Non-pigmented ciliary epithelial cell (primary cell): ENCODE measurements at places on chromosomes 11 and 22.

DNA sequence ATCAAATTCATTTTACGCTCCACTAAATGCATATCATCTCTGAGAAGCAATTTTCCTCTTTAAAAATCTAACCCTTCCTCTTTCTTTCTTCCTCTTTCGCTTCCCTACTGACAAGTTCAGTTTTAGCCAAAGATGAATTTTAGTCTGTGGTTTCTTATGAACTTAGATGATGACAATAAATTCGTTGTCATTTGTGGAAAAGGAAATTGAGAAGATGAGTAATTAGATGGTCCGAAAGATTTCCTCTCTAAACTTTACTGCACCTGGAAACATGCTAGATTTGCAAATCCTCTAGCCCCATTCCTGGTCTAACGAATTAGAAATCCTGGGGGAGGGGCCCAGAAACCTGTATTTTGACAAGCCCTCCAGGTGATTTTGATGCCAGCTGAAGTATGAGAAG, 855.4 kb upstream of the CHORDC1 start:
- DNase-seq, result no peak

- no peak for DNase-seq
These were observed 62.6 kb downstream of the EFCAB6 start for GRCh38 chr22:43749473-43749872.

DNA sequence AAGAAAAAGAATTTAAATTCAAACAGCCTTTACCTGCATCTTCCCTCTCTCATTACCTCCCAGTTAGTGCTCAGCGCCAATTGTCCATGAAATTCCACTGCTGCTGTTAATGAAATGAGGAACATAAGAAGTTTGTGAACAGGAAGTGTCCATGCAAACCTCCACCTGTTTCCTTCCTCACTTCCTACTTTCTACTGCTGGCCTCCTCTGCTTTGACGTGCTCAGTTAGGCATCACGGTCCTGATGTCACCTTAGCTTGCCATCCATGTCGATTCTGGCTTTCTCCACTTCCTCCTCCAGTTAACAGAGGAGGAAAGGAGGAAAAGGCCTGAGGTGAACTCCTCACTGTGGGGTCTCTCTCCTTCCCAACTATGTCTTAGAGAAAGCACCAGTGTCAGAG, 26.9 kb upstream of the HTR3A start:
- no peak for DNase-seq

- DNase-seq, result no peak
These were observed 67.9 kb upstream of the API5 start for GRCh38 chr11:43243927-43244326.

GRCh38 chr11:77468527-77468926, 5.4 kb downstream of the PAK1 start:
- DNase-seq, result no peak

GRCh38 chr11:131954146-131954545, 583.7 kb downstream of the NTM start:
- no peak for DNase-seq

DNA sequence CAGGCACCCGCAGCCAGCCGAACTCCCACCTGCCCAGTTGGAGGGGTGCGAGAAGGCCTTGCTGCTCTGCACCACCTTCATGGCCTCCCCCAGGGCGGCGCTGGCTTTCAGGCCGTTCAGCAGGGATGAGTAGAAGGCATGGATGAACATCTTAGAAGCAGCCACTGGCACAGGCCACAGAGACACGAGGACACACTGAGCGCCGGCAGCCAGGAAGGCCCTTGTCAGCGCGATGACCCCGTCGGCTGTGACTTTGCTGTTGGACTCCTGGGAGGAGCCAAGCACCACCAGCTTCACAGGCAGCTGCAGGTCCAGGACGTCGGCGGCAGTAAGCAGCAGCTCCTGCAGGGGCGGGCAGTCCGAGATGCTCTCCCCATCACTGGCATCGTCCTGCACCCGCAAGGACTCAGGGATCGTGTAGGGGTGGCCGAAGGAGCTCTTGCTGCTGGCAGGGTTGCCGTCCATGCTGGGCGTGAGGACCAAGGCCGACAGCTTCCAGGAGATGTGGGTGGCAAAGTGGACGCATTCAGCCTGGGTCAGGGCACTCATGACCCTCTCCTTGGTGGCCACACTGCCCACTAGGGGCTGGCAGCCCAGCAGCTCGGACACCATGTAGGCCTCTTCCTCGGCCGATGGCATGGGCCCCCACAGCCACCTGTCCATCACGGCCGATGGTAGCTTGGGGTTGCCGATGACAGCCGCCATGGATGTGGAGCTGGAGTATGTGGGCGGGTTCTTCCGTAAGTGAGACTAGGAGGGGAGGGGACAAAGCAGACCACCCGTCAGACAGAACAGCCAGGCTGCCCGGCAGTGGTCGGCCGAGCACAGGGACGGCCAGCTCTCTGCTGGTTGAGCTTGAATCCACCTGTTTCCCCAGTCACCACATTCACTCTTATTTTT, 79.7 kb upstream of the PITPNB start:
- DNase-seq, result no peak

GRCh38 chr11:12229450-12230229, 119.2 kb downstream of the MICAL2 start:
- no peak for DNase-seq

DNA sequence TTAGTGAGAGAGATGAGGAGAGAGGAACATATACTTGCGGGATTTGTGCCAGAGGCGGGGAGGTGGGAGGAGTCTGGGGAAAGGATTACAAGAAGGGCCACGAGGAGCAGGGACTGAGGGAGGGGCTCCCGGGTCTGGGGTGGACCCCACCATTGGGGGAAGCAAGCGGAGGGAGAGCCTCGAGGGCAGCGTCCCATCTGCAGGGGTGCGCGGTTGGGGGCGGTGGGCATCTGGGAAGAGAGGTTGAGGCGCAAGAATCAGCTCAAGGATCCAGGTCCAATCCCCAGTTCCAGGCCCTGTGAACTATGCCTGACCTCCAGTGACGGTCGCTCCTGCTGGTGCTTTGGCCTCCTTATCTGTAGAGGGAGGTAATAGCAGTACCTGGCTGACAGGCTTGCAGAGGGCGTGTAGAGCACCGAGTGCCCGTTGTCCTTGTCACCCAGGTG, 38.0 kb downstream of the ADAMTS15 start:
- no peak for DNase-seq

GRCh38 chr11:72352859-72353551, 81.3 kb downstream of the CLPB start:
- DNase-seq, result peak; percentile 44

DNA sequence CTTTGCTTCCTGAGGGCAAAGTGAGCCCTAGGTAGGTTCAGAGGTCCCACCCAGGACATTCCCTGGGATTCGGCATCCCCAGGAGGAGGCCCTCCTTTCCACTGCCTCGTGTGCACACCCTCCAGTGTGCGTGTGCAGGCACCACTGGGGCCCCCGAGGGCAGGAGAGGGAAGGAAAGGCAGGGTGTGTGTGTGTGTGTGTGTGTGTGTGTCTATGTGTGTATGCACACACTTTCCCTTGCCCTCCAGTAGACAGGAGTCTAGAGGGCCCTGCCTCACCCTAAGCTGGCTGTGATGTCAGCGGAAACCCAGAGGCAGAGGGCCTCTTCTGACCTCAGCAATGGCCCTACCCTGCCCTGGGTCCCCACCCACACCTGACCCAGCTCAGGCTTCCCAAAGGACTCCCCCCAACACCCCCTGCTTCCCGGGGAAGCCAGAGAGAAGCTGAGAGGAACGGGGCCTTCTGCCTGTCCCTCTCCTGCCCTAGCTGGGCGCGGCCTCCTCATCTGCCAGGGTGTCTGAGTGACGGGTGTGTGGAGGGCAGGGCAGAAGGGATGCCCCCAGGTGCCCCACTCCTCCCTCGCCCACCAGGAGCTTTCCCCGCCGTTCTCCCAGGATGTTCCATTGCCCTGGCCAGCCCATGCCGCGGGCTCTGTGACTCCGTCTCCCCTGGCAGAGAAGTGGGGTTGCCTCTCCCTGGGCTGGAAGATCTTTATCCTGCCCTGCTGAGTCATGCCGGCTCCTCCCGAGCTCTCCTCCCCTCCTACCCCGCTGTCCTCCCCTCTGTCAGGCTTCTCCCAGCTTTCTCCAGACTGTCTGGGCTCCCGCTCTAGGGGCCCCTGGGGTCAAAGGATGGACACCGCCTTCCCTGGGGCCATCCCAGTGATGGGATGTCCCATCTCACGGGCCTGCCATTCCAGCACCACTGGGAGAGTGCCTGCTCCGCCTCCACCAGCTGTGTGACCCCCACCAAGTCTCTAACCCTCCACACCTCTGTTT, 6.0 kb upstream of the CLCF1 start:
- DNase-seq, result no peak

DNA sequence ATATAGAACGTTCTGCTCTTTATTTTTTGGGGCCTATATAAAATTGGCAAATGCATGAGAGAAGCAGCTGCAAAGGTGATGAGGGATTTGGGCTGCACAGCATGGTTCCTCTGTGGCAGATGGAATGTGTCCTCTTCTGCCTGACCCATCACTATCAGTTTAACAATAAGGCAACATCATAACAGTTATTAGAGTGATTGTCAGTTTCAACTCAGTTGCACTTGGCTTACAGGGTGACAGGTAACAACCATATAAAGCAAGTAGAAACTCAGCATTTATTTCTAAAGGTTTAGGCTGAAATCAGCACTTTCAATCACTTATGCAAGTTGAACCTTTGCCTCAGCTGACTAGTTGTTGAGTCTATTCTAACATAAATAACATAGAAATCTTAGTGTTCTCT, 935.4 kb upstream of the CHORDC1 start:
- no peak for DNase-seq

GRCh38 chr22:27597703-27598444, 203.7 kb downstream of the MN1 start:
- DNase-seq, result no peak

GRCh38 chr11:83865636-83866461, 579.7 kb upstream of the CCDC90B start:
- DNase-seq, result peak; percentile 65

DNA sequence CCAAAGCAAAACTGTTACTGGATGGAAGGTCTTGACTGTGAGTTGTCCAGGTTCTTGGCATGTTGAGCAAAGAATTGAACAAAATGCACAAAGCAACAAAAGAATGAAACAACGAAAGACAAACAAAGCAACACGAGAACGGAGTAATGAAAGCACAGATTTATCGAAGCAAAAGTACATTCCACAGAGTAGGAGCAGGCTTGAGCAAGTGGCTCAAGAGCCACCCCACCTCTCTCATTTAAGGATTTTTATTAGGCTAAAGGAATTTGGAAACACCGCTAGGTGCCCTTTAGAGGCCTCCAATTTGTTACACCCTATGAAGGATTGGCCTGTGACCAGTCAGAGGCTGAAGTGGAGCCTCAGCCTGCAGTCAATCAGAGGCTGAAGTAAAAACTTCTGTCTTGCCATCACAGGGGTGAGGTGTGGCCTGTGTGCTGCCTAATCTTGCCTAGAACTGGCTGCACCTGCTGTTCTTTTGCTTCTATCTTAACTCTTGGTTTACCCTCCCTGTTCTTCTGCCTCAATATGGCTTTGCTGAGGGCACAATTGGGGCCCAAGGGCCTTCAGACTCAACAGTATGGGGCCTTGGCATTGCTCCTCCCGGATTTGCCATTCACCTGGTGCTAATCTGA, 59.4 kb upstream of the FTH1 start:
- no peak for DNase-seq

DNA sequence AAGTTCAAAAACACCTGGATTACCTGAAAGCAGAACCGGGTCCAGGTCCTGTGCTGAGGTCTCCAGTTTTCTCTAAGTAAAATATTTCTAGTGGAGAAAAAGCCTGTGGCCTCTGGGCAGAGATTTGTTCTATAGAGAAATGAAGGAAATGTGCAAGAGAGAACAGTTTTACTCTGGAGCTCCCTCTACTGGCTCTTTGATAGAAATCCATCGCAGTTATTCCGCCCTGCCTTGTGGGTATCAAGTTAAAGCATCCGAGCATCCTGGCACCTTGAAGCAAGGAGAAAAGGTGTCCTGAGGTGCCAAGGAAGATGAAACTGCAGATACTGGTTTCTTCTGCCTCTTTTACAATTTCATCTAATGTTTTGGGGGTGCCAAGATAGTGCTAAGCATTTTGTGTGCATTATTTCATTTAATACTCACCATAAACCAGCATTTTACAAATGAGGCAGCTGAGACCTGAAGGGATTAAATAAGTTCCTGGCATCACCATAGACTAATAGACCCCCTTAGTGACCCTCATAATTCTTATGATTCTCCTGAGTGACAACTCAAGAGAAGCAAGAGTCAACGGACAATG, 113.1 kb upstream of the HSD17B12 start:
- peak; percentile 19 for DNase-seq

DNA sequence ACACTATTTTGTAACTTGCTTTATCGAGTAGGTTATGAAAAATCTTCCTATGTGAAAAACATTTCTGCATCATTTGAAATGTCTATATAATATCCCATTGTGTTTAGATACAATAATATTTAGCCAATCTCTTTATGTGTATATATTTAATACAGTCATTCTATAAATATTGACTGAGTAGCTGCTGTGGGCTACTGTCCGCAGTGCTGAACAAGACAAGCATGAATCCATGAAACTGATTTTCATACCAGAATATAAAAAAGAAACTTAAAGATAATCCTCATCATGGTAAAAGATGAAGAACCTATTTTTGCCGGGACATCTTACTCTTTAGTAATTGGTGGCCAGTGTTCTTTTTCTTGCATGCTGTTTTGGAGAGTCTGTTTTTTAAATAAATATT, 3.6 kb downstream of the PPARA start:
- no peak for DNase-seq

DNA sequence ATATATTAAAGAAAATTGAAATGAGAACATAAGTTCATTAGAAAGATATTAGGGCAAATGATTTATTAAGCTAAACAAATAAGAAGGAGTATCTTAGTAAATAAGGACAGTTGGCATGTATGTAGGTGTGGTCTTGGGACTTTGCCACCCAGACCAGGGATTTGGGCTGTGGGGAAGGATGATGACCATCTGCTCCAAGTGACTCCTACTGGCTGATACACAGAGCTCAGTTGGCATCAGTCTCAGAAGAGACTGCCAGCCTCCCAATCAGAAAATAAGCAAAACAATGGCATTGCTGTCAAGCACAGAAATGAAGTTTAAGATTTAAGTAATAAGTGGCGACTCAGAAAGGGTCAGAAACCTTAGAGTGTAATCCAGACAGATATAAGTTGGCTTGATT, 49.5 kb downstream of the PAX6 start:
- no peak for DNase-seq

DNA sequence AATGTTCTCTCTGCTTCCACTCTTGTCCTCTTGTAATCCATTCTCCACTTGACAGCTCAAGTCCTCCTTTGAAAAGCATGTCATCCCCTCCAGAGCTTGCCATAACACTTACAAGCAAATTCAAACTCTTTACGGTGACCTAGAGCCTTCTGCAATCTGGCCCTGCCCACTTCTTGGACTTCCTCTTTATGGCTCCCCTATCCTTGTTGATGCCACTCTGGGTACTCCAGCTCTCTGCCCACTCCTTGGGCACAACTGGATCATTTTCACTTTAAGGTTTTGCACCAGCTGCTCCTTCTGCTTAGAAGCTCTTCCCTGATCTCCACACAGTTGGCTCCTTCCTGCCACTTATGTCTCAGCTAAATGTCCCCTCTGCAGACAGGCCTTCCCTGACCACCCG, 217.9 kb downstream of the DSCAML1 start:
- DNase-seq, result no peak

- no peak for DNase-seq
These were observed 7.6 kb upstream of the POU2AF1 start for GRCh38 chr11:111386611-111387150.
